ENCODE measurements at places on chromosomes 7 and 10. TPM values are rescaled to one million over a fixed set of nuclear protein-coding genes. Genes with fewer than 3 reads are reported as not detected.

LIPF gene
- not detected for total RNA-seq

DNA sequence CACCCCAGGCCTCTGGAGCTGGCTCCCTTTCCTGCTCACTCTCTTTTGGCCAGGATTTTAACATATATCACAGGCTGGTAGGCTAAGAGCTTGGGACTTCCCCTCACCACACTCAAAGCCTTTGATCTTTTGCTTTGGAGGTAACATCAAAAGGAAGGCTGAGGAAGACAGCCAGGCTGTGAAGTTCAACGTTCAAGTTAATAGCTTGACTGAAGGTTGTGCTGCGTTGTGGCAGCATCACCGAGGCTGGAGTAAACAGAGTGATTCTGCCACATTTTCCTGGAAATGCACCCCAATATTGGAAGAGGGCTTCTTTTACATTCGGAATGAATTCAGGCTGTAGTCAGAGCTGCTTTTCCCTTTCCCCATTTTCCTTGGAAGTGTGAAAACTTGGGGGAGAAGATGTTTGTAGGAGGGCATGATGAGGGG is 57.3 kb downstream of the TCF7L2 start:
- DNase-seq = peak; percentile 57

DNA sequence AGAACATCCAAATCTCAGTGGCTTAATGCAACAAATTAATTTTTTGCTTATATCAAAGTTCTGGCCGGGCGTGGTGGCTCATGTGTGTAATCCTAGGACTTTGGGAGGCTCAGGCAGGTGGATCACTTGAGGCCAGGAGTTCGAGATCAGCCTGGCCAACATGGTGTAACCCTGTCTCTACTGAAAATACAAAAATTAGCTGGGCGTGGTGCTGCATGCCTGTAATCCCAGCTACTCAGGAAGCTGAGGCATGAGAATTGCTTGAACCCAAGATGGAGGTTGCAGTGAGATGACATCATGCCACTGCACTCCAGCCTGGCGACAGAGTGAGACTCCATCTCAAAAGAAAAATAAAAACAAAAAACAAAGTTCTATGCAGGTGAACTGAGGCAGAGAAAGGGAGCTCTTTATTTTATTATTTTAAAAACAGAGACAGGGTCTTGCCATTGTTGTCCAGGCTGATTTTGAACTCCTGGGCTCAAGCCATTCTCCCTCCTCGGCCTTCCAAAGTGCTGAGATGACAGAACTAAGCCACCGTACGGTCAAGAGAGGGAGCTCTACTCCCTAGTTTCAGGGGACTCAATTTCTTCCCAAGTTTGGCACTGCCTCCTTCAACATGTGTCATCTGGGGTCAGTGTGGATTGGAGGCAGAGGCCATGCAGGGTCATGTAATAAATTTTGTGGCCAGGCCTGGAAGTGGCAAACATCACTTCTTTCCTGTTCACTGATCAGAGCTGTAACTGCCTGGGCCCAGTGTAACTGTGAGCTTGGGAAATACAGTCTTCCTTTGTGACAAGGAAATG is 2.4 kb downstream of the ADCK2 start:
- DNase-seq = no peak

MEIG1 gene
- 0.81 TPM for total RNA-seq

DNA sequence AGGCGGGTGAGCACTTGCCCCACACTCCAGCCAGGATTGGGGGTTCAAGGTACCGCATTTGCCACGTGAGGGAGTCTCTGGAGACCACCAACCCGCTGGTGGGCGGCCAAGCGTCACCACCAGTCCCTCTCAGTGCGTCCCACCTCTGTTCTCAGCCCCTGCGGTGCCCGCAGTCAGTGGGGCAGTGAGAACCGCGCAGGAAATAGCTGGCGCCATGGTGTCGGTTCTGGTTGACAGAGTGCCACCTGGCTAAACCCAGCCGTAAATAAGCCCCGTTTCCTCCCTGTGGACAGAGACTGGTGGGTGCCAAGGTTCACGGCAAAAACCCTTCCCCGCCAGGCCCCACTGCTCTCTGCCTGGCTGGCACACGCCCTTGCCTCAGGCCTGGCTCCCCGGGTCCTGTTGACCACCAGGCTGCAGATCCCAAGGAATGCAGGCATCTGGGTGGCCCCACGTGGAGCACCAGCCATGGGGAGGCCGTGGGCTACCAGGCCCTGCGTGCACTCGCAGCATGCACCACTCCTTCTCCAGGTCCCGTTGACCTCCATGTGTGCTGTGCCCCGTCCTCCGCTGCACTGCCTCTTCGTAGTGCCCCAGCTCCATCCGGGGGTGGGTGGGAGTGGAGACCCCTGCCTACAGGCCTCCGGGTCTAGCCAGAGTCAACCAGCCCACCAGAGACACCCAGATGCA is 140.0 kb downstream of the LHPP start:
- DNase-seq = no peak

- no peak for DNase-seq
Measured at GRCh38 chr7:99000196-99000903, 122.0 kb downstream of the TRRAP start.

FAM25A gene
- total RNA-seq = not detected

NODAL gene
- total RNA-seq = not detected

METTL27 gene
- total RNA-seq = 2.1 TPM

- peak; percentile 65 for DNase-seq
Measured at GRCh38 chr7:128030654-128031611, at the start of gene LRRC4. Gene LRRC4, minus strand, starts transcription at chr7:128031437. Its CDS starts 797 bp downstream, at chr7:128030640.

DNA sequence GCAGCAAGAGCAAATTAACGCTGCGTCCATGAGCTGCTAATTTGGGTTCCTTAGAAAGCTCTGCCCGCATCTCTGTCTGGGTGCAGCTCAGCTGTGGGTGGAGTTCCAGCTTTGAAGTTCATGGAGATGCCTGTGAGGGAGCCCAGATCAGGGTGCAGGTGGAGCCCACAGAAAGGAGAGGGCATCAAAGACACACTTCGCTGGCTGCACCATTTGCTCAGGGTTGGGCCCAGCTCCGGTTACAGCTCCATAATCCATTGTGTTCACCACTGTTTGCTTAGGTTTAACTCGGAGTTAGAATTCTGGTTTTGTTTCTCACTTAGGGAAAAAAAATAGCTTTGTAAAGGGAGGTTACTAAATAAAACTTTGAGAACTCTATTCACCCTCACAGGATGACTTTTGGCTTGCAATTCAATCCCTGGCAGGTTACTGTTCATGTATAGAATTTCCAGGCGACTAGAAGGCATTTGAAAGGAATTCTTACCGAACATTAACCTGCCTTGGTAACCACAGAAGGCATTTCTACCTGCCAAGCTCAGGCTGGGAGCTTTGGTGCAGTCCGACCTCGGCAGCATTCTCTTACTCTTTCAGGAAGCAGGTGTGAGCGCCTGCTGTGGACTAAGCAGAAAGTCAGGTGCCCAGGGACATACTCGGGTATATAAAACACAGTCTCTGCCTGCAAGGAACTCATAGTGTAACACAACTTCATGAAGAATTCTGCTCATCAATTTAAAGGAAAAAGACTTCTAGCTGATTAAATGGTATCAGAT is 179.5 kb upstream of the RNF32 start:
- DNase-seq = no peak

HTR7 gene
- not detected for total RNA-seq

DNA sequence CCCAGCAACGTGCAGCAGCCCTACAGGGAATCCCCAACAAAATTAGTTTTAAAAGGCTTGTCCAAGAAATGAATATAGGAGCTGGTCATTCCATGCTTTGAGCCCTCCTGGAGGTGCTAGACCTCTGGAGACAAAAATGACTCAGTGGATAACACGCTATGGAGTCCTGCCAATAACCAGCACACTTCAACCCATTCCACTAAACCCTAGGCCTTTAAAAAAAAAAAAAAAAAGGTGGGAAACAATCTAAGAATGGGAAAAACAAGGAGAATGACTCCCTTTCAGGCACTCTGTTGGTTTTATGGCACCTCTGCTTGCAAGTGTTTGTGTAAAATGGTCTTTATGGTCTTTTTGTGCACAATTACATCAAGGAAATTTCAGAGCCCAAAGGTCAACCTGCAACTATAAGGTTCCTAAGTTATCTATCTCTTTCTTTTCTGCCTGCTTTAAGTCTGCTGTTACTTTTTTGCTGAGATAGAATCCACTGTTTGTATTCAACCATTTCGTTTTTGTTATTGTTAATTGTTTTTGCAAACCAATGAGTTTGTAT is 21.3 kb downstream of the AVL9 start:
- no peak for DNase-seq

DNA sequence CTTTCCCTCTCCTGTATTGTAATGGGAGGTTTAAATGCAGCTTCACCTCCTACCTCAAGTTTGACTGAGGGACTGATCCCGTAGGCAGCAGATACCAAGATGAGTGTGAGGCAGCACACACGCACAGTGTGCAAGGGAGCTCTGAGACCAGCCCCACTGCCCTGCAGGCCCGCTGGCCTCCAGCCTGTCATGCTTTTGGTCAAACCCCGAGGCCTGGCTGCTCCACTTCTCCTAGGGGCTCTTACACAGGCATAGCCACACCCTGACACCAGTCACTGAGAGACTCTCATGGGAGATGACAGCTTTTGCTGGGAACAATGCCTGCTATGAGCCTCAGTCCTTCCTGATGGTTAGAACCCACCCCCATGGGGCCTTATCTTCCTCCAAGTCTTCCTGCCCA is 27.6 kb downstream of the DRGX start:
- DNase-seq = no peak

- no peak for DNase-seq
Measured at GRCh38 chr7:129401228-129401966, 32.8 kb upstream of the STRIP2 start.

DNA sequence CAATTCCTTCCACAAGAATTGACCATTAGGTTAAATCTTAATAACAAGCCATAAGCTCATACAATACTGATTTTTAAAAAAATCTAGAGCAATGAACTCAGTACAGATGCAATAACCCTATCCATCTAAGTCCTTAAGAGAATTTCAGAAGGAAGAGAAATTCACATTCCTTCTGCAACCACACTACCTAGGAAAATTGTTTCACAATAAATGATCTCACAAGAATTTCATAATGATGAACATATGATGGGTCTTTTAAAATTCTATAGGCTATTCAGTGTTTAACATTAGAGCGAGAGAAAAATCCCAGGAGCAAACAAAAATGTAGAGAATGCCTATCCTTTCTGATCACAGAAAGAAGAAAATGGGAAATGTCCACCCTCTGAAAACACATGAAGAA is 70.0 kb upstream of the MAGI2 start:
- DNase-seq = no peak

DNA sequence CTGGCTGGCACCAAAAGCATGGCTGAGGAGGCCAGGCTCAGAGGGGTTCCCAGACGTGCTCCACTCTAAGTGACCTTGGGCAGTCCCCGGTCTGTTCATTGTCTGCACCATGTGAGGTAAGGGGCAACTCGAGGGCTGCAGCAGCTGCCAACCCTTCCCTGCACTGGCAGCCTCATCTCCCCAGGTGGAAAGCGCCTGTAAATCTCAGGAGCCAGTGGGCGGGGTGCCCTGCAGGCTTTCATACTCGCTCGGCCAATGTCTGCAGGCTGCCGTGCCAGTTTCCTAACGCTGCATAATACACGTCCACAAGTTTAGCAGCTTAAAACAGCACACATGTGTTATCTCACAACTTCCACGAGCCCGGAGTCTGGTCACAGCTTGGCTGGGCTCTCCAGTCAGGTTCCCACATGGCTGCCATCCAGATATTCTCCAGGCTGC is 12.6 kb upstream of the GDF10 start:
- no peak for DNase-seq

DNA sequence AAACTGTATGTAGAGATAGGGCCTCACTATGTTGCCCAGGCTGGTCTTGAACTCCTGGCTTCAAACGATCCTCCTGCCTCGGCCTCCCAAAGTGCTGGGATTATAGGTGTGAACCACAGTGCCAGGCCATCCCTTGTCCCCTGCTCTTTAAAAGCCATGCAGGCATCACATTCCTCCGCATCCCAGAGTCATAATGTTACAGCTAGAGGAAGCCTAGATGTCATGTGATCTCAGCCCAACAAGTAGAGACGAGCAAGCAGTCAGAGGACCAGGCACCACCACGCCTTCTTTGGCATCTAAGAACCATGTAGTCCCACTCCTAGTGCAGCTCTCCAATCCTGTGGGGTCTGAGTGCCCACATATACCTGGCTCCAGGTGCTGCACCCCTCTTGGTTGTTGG is 13.1 kb downstream of the PODXL start:
- no peak for DNase-seq

CPXM2 gene
- not detected for total RNA-seq

GRCh38 chr10:4306871-4307270 is 519.1 kb upstream of the AKR1E2 start:
- no peak for DNase-seq

- peak; percentile 33 for DNase-seq
Measured at GRCh38 chr10:16440396-16441133, 3.8 kb downstream of the PTER start.

CDC14C gene
- not detected for total RNA-seq

- no peak for DNase-seq
Measured at GRCh38 chr10:51255381-51255780, 181.1 kb downstream of the PRKG1 start.

DNA sequence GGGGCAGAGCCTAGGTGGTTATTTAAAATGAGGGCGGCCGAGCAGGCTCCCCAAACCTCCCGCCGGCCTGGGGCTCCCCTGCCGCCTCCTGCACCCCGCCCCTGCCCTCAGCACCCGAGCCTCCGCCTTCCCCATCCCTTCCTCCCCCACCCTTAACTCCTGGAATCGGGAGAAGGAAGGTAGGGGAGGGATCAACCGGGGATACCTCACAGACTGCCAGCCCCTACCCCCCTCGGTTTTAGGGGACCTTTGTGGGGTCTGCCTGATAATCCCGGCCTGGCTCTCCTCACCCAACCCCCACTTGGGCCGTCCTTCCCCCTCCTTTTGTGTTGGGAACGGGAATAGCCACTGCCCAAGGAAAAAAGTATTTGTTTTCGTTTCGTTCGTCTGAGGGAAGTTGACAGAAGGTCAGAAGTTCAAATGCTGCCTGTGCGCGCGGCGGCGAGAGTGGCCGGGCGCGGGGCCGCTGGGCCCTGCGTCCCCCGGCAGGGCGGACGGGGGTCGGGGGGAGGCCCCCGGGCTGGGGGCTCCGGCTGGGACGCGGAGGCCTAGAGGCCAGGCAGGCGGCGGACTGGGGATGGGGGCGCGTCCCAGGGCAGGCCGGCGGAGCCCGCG is 2.8 kb downstream of the SHH start:
- no peak for DNase-seq

Data from activated CD4-positive, alpha-beta T cell treated with anti-CD3 and anti-CD28 coated beads for 36 hours (primary cell).